ENCODE measurements at places on chromosomes 1 and 21. TPM values are rescaled to one million over a fixed set of nuclear protein-coding genes. Genes with fewer than 3 reads are reported as not detected.

SPRR5 gene
- polyA plus RNA-seq, result not detected

TTLL7 gene
- polyA plus RNA-seq, result 1.0 TPM

IL22RA1 gene
- 0.29 TPM for polyA plus RNA-seq

KRTAP12-3 gene
- polyA plus RNA-seq, result not detected

ELF3 gene
- 2.7 TPM for polyA plus RNA-seq

RPTN gene
- polyA plus RNA-seq, result not detected

PTGER3 gene
- polyA plus RNA-seq, result 1.0 TPM

CD34 gene
- polyA plus RNA-seq, result 38.8 TPM

ANP32E gene
- polyA plus RNA-seq, result 40.0 TPM

TEX38 gene
- polyA plus RNA-seq, result not detected

HRNR gene
- polyA plus RNA-seq, result 0.07 TPM

FAM177B gene
- polyA plus RNA-seq, result not detected

SEMA4A gene
- polyA plus RNA-seq, result 2.0 TPM

MRAP gene
- polyA plus RNA-seq, result 10.5 TPM

IL10 gene
- 1.1 TPM for polyA plus RNA-seq

SLAMF6 gene
- polyA plus RNA-seq, result 0.20 TPM

IFI44L gene
- polyA plus RNA-seq, result 7.6 TPM

GSTM1 gene
- polyA plus RNA-seq, result 39.6 TPM

GJB3 gene
- polyA plus RNA-seq, result not detected

CXADR gene
- polyA plus RNA-seq, result 9.2 TPM

KRTAP13-2 gene
- not detected for polyA plus RNA-seq

TENT5C gene
- polyA plus RNA-seq, result 4.0 TPM

OR2T29 gene
- not detected for polyA plus RNA-seq

FAM43B gene
- 1.5 TPM for polyA plus RNA-seq

CASZ1 gene
- 19.5 TPM for polyA plus RNA-seq

DYNLT5 gene
- polyA plus RNA-seq, result 1.3 TPM

AGMAT gene
- polyA plus RNA-seq, result 0.06 TPM

HMGCS2 gene
- polyA plus RNA-seq, result 1.1 TPM

GPR157 gene
- polyA plus RNA-seq, result 9.3 TPM

DNAH14 gene
- polyA plus RNA-seq, result 0.12 TPM

LHX4 gene
- polyA plus RNA-seq, result not detected

SKI gene
- 13.8 TPM for polyA plus RNA-seq

C1orf167 gene
- 9.0 TPM for polyA plus RNA-seq

CLCA1 gene
- polyA plus RNA-seq, result not detected

GUCA2A gene
- polyA plus RNA-seq, result not detected

PARP1 gene
- polyA plus RNA-seq, result 36.1 TPM

LRRC38 gene
- 4.3 TPM for polyA plus RNA-seq

FCRLB gene
- polyA plus RNA-seq, result 0.58 TPM

PRR9 gene
- polyA plus RNA-seq, result not detected

KDM5B gene
- polyA plus RNA-seq, result 4.9 TPM

VHLL gene
- not detected for polyA plus RNA-seq

IER5 gene
- polyA plus RNA-seq, result 16.3 TPM

RHEX gene
- 0.22 TPM for polyA plus RNA-seq

REG4 gene
- polyA plus RNA-seq, result not detected

C4BPA gene
- polyA plus RNA-seq, result not detected

PCBP3 gene
- polyA plus RNA-seq, result 0.51 TPM

BLZF1 gene
- polyA plus RNA-seq, result 10.4 TPM

ITSN1 gene
- 14.6 TPM for polyA plus RNA-seq

SYPL2 gene
- polyA plus RNA-seq, result 15.0 TPM

COL24A1 gene
- polyA plus RNA-seq, result 0.04 TPM

CHIA gene
- 0.30 TPM for polyA plus RNA-seq

XCL2 gene
- polyA plus RNA-seq, result not detected

SERTAD4 gene
- polyA plus RNA-seq, result 2.1 TPM

ZNF683 gene
- not detected for polyA plus RNA-seq

KIF26B gene
- polyA plus RNA-seq, result 1.4 TPM
